Osteocyte (in vitro differentiated cells): ENCODE measurements at places on chromosomes 16 and 17. TPM values are rescaled to one million over a fixed set of nuclear protein-coding genes. Genes with fewer than 3 reads are reported as not detected.

- no peak overlapping the region for H3K4me3 ChIP-seq
- H3K27me3 ChIP-seq, result no peaks in the 10 kb centered on the region
- no peak for DNase-seq
- peaks cover 12% of the 10 kb centered on the region for H3K4me1 ChIP-seq
Measured at GRCh38 chr17:80906364-80907259, 85.0 kb upstream of the CHMP6 start.

GRCh38 chr16:8730335-8730915 lies 56.0 kb downstream of the ABAT start:
- no peak overlapping the region for H3K27ac ChIP-seq
- no peaks in the 10 kb centered on the region for H3K36me3 ChIP-seq
- H3K4me3 ChIP-seq, result no peak overlapping the region
- H3K27me3 ChIP-seq, result no peaks in the 10 kb centered on the region

DNA sequence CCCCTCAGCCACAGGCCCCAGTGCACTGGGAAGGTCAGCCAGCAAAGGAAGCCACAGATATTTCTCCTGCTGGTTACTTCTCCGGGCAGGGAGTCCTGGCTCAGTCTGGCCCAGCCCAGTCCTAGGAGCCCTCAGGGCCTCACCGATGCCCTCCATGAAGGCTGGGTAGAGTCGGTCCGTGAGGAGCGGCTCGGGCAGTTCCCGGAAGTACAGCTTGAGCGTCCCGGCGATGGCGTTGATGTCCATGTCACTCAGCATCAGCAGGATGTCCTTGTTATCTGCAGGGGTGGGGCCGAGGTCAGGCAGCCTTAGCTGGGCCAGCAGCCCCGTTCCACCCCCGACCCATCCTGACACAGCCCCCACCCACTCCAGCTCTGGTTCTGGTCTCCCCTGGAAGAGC lies 13.7 kb downstream of the TIMM22 start:
- H3K27ac ChIP-seq, result no peak overlapping the region
- no peaks in the 10 kb centered on the region for H3K27me3 ChIP-seq
- H3K4me1 ChIP-seq, result peaks cover 4% of the 10 kb centered on the region

- DNase-seq, result no peak
- no peak overlapping the region for H3K4me3 ChIP-seq
- no peak overlapping the region for H3K27ac ChIP-seq
- H3K27me3 ChIP-seq, result no peaks in the 10 kb centered on the region
Measured at GRCh38 chr17:67435122-67435521, 58.0 kb downstream of the PITPNC1 start.

Gene ASPHD1
- total RNA-seq, result 1.0 and 1.2 TPM in 2 replicates

Gene KRTAP4-1
- not detected in 2 replicates for total RNA-seq
